ENCODE measurements at places on chromosomes 4 and X.

GRCh38 chr4:12645732-12646131 lies 838.4 kb downstream of the RAB28 start:
- DNase-seq = no peak

GRCh38 chrX:8179656-8180055 lies 8.6 kb upstream of the VCX2 start:
- no peak for DNase-seq

DNA sequence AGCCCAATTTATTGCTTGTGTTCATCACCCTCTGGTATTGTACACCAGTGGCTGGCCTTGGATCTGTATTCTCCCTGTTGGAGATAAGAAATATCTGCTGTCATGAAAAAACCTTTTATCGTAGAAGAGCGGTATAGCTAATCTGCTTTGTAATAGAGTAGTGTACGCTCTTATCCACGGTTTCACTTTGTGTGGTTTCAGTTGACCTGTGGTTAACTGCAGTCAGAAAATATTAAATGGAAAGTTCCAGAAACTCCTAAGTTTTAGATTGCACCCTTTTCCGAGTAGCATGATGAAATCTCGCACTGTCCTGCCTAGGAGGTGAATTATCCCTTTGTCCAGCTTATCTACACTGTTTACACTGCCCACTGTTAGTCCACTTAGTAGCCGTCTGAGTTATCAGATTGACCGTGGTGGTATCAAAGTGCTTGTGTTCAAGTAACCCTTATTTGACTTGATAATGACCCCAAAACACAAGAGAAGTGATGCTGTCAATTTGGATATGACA lies 42.4 kb downstream of the KDM6A start:
- DNase-seq = no peak

- DNase-seq = no peak
Observed at GRCh38 chrX:120755066-120755846, 120.4 kb downstream of the CT47B1 start.

- no peak for DNase-seq
Observed at GRCh38 chr4:69531251-69531650, 35.5 kb upstream of the UGT2B4 start.

DNA sequence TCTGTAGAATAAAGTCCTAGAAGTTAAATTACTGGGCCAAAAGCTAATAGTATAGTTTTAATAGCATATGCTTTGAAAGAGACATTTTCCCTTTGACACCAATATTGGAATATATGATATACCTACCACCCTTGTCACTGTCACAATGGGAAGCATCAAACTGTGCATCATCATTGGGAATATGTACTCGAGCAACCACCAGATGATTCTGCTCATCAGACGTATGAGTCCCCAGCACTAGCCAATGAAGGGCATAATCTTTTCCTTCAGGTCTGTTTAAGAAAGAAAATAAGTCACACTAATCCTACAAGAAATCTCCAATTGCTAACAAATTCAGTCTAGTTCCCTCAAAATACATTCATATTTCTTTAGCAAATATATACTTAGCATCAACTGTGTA lies 7.3 kb downstream of the RBBP7 start:
- DNase-seq = no peak

DNA sequence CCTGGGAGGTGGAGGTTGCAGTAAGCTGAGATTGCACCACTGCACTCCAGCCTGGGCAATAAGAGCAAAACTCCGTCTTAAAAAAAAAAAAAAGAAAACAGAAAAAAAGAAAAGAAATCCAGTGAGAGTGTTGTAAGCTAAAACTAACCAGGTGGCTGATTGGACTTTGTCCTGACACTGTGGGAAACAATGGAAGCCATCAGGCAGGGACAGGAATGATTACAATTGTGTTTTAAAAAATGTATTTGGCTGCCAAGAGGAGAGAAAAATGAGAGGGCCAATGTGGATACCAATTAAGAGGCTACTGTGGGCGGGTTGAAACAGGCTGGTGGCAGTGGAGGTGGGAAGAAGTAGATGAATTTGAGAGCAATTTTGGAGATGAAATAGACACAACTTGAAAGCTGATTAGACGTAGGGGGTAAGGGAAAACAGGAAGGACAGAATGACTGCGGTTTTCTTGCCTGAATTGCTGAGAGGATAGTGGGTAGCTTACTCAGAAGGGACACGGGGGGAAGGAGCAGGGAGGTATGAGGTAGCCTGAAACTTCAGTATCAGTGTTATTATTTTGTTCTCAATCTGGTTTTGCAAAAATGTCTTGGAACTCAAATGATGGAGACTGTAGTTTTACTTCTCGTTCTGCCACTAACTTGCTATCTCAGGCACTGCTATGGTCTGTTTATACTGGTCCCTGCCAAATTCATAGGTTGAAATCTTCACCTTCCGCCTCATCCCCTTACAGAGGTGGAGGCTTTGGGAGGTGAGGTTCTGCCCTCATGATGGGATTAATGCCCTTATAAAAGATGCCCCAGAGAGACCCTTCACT lies 45.6 kb upstream of the CHRNA9 start:
- no peak for DNase-seq

GRCh38 chr4:113607998-113608397 lies 153.5 kb downstream of the CAMK2D start:
- DNase-seq = no peak

DNA sequence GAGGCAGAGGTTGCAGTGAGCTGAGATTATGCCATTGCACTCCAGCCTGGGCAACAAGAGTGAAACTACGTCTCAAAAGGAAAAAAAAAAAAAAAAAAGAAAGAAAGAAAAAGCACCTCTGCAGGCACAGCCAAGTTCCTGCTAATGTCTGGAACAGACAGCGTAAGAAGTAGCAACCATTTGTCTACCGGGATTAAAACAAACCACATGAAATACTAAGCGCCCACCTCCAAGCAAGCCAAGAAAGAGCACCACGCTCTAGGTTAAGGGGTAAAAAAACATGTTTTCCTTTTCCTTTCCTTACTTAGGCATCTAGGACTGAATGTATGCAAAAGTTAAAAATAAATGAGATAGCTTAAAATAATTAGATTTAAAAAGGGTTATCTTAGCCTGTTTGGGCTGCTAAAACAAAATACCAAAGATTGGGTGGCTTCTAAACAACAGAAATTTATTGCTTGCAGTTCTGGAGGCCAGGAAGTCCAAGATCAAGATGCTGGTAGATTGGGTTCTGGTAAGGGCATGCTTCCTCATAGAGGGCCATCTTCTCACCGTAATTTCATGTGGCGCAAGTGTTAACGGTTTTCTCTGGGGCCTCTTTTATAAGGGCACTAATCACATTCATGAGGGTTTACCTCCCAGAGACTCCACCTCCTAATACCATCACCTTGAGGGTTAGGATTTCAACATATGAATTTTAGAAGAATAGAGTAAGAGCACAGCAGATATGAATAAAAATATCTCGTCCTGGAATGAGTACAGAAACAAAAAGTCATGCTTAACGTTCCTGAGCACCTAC lies 12.3 kb downstream of the GPC4 start:
- no peak for DNase-seq

GRCh38 chrX:23559975-23560374 lies 107.3 kb upstream of the PRDX4 start:
- DNase-seq = no peak

- no peak for DNase-seq
Observed at GRCh38 chr4:158597879-158598596, 73.6 kb downstream of the C4orf46 start.

GRCh38 chr4:1713003-1713851 lies 1.1 kb upstream of the SLBP start:
- DNase-seq = no peak

- no peak for DNase-seq
Observed at GRCh38 chr4:152910521-152910920, 25.6 kb upstream of the FHDC1 start.

DNA sequence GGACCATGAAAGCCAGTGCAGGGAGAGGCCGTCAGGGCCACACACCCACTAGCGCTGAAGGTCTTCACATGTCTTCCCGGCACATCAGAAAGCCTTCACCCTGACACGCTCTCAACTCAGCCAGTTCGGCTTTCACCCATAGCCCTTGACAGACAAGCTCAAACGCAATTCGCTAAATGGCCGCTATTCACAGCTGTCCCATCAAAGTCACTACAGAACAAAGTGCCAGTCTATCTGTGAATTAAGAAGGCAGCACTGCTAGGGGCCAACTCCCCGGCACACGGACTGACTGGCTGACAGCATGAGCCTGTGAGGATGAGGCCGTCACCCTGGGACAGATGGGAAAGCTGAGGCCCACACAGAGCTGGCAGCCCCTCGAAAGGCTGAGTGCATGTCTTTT lies 45.7 kb downstream of the ACOX3 start:
- no peak for DNase-seq

GRCh38 chr4:142952821-142953580 lies 106.9 kb upstream of the INPP4B start:
- DNase-seq = no peak

GRCh38 chrX:55841962-55842752 lies 124.6 kb downstream of the RRAGB start:
- no peak for DNase-seq

DNA sequence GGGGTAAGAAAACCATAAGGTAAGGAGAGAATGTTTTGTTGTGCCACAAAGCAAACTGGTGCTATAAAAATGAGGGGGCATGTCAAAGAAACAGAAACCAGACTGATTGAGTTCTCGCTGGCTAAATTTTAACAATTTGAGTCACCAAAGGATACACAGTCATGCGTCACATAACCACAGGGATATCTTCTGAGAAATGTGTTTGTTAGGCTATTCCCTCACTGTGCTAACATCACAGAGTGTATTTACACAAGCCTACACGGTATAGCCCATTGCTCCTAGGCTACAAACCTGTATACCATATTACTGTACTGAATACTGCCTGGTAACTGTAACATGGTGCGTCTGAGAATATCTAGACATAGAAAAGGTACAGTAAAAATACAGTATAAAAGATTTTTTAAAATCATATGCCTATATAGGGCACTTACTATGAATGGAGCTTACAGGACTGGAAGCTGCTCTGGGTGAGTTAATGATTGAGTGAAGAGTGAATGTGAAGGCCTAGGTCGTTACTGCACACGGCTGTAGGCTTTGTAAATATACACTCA lies 50.1 kb downstream of the FBXW7 start:
- DNase-seq = no peak

GRCh38 chr4:73648478-73648877 lies 28.2 kb upstream of the RASSF6 start:
- DNase-seq = no peak

DNA sequence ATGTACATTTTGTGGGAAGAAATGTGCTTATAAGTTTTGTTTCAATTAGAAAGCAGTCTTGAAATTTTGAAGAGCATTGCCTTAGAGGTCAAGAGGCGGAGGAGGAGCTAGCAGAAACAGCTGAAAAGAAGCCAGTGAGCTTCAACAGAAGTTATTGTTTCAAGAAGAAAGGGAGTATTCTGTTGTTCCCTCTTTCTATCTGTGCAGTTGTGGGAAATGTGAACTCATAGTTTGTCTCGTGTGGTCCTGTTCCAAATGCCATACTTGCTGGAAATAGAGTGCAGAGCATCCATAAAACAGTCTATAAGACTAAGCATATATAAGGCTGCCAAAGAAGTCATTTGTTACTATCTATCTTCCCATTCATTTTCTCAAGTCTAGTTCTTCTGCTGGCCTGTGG lies 1015.7 kb downstream of the DMD start:
- no peak for DNase-seq

- no peak for DNase-seq
Observed at GRCh38 chr4:101660607-101661006, 129.9 kb upstream of the BANK1 start.

DNA sequence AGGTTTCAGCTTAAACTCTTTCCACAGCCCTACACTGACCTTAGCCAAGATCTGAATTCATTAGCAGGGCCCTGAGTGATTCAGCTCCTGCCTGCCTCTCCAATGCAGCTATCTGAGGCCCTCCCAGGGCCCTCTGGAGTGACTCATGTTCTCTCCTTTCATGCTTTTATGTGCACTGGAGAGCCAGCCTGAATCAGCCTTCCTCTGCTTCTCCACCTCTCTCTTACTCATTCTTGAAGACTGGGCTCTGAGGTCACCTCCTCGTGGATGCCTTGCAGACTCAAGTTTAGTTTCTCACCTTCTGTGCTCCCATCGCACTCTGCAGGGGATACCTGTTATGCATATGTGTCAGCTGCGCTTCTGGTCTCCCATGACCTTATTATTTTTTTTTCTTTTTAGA lies 3.1 kb upstream of the OCIAD2 start:
- no peak for DNase-seq

DNA sequence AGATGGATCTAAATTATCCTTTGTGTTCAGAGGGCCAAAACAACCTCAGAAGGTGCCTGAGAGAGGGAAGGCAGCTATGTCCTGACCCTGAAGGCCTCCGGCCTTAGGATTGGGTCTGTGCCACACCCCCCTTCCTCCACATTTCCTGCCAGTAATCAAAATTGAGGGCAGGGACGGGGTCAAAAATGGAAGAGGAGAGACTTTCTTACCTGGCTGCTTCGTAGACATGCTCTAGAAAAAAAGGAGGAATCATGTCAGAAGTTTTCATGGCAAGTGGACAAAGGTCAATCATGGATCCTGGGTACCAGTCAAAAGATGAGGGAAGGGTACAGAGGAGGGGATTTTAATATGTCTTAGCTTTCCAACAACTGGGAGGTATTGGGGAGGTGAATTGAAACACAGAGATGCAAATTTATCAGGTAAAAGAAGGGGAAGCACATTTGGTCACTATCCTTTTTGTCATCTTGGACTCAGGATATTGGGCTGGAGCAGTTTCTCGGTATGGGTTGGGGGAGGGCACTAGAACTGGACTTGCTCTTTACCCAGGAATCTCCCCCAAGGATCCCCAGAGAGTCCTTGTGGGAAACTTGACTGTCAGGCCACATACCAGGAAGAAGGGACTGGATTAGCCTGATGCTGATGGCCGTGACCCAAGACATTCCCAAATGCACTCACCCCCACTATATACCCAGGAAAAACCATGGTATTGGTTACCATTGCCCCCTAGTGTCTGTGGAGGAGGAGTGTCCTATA lies 17.1 kb downstream of the VSIG4 start:
- DNase-seq = no peak

All from anterior cingulate cortex (tissue), 58 donors.